ENCODE measurements at places on chromosomes 11 and 22.
A peak's percentile ranks its signal among the peaks of the same experiment; 100 is the strongest.

- peak; percentile 39 for DNase-seq
Measured at GRCh38 chr11:114399490-114400215, 658 bp downstream of the C11orf71 start.

GRCh38 chr22:36761553-36762240 is 14.2 kb downstream of the IFT27 start:
- no peak for DNase-seq

DNA sequence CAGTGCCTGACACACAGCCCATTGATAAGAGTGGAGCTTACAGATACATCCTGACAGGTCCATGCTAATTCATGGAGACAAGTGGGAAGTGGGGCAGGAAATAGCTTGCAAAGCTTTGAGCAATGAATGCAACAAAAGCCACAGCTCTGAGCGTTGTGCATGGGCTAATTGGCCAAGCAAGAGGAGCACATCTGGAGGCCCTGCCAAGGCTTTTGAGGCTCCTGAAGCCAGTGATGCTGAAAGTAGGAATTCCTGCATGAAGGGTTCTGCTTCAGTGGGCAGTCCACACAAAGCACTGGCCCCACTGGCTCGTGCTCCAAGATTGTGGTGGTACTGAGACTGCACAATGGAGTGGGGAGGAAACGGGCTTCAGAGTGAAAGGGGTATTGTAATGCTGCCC is 103.8 kb upstream of the CSNK2A3 start:
- DNase-seq = no peak

- no peak for DNase-seq
Measured at GRCh38 chr11:64178203-64178602, 7.8 kb upstream of the STIP1 start.

GRCh38 chr11:93648158-93648557 is 13.3 kb upstream of the CEP295 start:
- no peak for DNase-seq

GRCh38 chr11:3146612-3147256 is 18.4 kb downstream of the OSBPL5 start:
- DNase-seq = no peak

GRCh38 chr11:61120099-61120705 is 17.9 kb downstream of the CD5 start:
- DNase-seq = no peak

GRCh38 chr11:118126082-118126838 is 26.4 kb downstream of the SCN4B start:
- DNase-seq = no peak

GRCh38 chr11:126607374-126607773 is 251.9 kb downstream of the ST3GAL4 start:
- DNase-seq = peak; percentile 47

- no peak for DNase-seq
Measured at GRCh38 chr22:22141031-22141430, 103.6 kb upstream of the VPREB1 start.

- DNase-seq = no peak
Measured at GRCh38 chr11:60945295-60945667, 6.7 kb downstream of the SLC15A3 start.

GRCh38 chr11:66489636-66490035 is 9.4 kb downstream of the DPP3 start:
- no peak for DNase-seq

DNA sequence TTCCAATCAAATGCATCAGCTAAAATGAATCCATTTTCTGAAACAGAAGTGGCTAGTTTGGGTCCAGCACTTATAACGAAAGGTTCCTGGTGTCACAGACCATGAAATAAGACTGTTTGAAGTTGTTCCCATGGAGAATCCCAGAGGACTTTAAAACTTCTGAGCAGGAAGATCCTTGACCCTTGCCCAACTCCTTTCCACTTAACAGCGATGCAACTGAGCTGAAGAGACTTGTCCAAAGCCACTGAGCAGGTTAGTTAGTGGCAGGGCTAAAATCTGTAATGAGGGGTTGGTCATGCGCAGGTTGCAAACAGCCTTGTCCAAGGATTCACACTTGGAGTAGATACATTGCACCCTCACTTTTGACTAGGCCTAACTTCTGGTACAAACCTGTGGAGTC is 1.3 kb downstream of the RAB38 start:
- DNase-seq = no peak

DNA sequence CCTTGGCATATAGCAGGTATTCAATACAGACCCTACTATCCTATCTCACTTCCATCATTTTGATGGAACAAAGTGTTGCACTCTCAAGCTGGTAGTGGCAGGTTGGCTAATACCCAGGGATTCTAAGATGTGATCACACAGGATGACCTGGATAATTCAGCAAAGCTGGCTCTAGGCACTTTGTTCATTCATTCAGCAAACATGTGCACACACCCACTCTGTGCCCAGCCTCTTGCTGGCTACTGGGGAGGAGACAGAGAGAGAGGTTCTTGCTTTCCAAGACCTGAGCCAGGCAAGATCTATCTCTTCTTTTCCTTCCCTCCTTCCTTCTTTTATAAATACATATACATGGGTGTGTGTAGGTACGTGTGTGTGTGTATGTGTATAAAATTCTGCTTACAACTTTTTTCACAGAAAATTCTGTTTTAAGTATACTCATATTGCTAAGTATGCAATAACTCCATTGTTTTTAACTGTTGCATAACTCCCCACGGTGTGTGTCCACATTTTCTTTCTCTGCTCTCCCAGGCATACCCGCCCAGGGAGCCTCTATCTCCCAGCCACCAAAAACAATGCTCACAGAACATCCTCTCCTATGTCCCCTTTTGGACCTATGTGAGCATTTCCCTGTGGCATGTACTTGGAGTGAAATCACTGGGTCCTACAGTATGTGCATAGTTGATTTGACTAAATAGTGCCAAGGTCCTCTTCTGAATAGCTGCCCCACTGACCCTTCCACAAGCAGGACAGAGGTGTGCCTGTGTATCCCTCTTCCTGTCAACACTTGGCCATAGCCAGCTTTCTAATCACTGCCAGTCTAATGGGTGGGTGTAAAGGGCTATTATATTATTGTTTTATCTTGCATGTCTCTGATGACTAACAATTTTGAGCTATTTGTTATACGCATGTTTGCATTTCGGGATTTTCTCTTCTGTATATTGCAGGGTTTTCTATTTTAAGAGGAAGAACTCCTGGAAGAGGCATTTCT is 27.5 kb downstream of the CLPB start:
- no peak for DNase-seq

DNA sequence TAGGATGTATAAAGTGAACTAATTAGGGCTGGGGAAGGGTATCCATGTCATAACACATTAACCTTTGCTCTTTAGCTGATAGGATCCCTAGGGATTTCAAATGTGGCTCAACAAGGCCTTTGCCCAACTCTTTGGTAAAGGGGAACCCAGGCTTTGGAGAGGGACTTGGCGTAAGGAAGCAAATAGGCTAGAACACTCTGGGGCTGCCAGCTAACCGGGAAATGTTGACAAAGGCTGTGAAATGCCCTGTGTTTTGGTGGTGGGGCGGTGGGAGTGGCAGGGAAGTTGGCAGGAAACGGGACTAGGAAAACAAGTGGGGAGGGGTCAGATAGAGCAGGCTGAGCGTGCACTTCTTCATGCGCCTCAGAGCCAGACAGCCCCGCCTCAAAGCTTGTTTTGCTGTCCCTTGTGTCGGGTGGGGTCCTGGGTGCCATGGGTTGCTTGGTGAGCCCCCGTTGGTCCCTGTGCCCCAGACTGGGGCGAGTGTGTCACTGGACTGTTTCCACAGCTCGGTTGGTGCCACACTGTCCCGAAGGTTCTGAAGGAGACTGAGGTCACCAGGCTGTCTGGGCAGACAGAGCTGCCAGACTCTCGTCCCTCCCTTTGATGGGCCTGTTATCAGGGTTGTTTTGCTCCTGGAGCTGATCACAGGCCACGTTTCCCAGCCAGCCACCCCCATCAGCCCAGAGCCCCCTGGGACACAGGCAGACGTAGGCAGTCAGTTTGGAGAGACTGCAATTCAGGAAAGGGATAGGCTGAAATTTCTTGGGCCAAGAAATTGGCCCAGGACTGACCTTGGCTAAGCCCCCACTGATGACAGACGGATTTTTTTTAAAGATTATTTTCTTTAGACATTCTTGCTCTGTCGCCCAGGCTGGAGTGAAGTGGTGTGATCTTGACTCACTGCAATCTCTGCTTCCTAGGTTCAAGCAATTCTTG is 19.6 kb downstream of the KCTD21 start:
- no peak for DNase-seq

GRCh38 chr22:50403701-50404101 is 60.6 kb downstream of the PPP6R2 start:
- DNase-seq = no peak

- no peak for DNase-seq
Measured at GRCh38 chr11:102467080-102467708, 14.6 kb upstream of the TMEM123 start.

- peak; percentile 63 for DNase-seq
Measured at GRCh38 chr22:33000342-33001280, 57.6 kb downstream of the SYN3 start.

GRCh38 chr11:87778357-87778756 is 396.9 kb downstream of the RAB38 start:
- no peak for DNase-seq

DNA sequence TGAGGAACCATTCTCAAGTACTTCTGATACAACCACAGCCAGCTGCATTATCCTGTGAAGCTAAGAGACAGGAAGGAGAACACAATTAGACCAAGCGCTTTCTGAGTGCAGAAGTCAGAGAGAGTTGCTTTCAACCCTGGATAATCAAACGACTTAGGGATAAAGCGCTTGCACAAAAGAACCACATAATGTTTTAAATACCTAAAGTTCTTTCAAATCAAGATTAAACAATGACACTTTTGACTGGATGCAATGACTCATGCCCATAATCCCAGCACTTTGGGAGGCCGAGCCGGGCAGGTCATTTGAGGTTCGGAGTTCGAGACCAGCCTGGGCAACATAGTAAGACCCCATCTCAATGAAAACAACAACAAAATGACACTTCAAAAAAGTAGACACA is 145.1 kb downstream of the SWAP70 start:
- DNase-seq = no peak

DNA sequence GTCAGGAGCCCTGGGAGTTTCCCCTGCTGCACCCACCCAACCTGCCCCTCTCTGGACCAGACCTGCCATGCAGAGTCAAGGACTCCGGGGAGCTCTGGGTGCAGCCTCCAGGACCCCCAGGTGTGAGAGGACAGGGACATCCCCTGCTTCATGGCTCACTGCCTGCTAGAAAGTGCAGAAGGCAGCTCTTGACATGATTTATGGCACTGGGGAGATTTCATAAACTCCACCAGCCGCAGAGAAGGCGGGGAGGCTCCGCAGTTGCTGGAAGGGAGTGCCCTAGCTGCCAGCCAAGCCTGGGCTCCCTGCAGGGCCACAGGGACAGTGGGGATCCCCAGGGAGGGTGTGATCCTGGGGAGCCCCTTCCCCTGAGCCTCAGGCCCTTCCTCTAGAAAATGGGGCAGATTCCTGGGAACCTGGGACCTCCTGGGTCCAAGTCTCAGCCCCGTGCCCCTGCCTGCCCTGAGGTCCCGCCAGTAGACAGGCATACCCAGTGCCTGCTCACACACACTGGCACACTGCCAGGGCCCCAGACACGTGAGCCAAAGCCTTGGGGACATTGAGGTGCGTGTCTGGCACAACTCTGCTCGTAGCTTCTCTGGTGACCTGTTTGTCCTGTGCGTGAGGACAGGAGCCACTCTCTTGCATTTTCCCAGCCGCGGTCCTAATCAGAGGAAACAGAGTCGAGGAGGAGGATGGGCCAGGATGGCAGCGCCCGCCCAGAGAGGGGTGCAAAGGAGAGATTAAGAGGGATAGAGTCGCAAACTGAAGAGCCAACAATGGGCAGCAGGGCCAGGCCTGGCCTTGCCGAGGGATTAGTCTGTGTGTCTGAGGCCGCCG is 13.8 kb downstream of the CABP7 start:
- no peak for DNase-seq

DNA sequence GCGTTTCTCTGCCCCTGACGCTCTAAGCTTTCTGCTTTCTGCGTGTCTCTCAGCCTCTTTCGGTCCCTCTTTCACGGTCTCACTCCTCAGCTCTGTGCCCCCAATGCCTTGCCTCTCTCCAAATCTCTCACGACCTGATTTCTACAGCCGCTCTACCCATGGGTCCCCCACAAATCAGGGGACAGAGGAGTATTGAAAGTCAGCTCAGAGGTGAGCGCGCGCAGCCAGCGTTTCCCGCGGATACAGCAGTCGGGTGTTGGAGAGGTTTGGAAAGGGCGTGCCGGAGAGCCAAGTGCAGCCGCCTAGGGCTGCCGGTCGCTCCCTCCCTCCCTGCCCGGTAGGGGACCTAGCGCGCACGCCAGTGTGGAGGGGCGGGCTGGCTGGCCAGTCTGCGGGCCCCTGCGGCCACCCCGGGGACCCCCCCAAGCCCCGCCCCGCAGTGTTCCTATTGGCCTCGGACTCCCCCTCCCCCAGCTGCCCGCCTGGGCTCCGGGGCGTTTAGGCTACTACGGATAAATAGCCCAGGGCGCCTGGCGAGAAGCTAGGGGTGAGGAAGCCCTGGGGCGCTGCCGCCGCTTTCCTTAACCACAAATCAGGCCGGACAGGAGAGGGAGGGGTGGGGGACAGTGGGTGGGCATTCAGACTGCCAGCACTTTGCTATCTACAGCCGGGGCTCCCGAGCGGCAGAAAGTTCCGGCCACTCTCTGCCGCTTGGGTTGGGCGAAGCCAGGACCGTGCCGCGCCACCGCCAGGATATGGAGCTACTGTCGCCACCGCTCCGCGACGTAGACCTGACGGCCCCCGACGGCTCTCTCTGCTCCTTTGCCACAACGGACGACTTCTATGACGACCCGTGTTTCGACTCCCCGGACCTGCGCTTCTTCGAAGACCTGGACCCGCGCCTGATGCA is at the start of gene MYOD1:
MYOD1 (plus strand) TSS at position 544 of the 910 bp plus-strand sequence; CDS start at position 756, 212 bp downstream.
- DNase-seq = no peak

DNA sequence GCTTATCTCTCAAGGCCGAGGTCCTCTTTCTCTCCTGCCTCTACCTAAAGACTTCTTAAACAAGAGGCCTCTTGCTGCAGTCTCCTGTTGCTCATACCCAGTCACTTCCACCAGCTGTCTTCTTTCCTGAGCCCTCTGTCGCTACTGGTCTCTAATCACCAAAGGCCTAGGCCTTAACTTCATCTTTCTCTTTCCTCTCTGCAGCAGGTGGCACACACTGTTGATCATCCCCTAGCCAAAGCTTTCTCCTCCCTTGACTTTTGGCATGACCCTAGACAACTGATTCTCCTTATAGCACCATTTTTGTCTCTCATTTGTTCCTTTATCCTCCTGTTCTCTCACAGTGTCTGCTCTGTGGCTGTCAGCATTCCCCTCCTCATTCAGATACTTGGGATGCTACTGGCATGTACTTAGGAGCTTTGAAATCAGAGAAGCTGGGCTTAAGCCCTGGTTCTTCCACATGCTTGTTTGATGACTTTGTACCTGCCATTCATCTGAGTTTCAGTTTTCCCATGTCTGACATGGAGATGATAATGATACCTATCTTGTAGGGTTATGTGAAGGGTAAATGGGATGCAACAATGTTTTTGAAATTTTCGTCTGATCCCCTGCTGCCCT is 22.4 kb downstream of the ENDOD1 start:
- DNase-seq = no peak

Measured in progenitor cell of endocrine pancreas (in vitro differentiated cells).